ENCODE measurements at places on chromosomes 16 and 17.

- DNase-seq, result no peak
Measured at GRCh38 chr17:78822552-78822951, 18.1 kb downstream of the USP36 start.

- DNase-seq, result no peak
Measured at GRCh38 chr17:68383443-68384321, 73.6 kb downstream of the WIPI1 start.

DNA sequence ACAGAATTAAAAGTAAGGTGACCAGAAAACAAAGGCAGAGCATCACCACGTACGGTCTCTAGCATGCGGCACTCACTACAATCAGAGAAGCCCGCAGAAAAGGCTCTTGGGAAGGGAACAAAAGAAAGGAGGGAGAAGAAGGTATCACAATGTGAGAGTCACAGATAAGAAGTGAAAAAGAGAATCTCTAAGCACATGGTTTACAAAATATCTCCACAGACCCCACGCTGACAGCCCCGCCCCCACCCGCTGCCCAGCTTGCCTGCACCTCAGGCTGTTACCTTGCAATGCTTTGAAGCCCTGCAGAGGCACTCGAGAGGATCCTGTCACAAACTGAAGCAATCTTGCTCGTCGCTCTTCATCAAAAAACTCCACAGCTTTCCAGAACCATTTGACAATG is 40.5 kb downstream of the CEP95 start:
- no peak for DNase-seq

- DNase-seq, result no peak
Measured at GRCh38 chr16:64150193-64150592, 971.7 kb downstream of the CDH11 start.

DNA sequence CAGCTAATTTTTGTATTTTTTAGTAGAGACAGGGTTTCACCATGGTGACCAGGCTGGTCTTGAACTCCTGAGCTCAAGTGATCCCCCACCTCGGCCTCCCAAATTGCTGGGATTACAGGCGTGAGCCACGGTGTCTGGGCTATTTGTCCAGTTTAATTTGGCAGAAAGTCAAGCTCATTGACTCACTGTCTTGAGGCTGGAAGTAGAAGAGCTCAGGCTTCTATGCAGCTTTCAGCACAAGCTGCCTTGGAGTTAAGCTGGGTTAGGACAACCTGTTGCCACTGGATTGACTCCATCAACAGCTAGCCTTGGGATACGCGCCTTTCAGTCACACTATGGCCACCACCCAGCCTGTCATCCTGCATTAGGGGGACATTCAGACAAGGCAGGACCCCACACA is 76.2 kb upstream of the DNAH17 start:
- DNase-seq, result no peak

DNA sequence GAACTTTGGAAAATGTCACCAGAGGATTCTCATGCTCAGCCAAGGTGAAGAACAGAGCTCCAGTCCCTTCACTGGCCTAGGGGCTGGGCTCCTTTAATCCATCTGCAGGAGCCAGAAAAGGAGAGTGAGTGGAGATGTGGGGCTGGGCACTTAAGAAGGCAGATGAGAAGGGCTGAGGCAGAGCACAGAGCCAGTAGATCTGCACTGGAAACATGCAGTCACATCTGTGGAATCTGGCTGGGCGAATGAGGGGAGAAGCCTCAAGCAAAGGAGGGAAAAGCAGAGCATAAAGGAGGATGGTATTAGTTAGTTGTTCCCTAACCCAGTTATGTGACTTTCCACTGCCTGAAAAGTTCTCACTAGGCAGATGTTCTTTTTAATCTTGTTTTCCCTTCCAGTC is 50.4 kb upstream of the BCAR1 start:
- no peak for DNase-seq

- no peak for DNase-seq
Measured at GRCh38 chr17:43994272-43995149, 9.9 kb upstream of the NAGS start.

DNA sequence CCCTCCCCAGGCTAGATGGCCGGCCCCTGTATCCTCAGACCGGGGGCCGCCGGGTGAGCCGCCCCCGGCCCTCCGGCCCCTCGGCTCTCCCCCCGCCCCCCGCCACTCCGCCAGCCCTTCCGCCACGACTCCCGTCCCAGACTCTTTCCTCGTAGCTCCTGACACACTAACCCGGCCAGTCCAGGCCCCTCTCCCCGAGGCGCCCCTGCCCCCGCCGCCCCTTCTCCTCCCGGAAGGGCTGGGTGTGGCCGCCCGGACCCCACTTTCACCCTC is 5.6 kb upstream of the TLCD2 start:
- DNase-seq, result no peak

DNA sequence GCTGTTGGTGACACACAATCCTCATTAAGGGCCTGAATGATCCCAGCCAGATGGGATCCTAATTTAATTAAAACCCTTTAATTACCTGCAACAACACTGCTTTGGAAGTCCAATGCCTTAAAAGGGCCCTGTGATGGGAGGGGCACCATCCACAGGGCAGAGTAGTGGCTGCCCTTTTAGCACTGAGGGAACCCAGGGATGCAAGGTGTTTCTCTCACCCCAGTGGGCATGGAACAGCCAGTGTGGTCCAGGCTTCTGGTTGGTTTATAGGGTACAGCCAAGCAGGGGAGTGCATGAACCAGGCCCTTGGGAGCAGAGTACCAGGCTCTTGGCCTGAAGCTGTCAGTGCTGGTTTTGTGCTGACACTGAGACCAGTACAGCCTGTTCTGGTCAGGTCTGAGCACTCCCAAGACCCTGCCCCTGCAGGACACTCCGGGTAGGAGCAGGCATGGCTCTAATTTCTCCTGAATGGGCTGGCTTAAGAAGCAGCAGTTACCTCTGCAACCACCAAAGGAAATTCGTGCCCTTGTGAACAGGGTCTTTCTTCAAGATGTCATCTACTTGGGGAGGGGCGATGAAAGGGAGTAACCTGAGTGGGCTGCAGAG is 9.9 kb downstream of the NXPH3 start:
- DNase-seq, result no peak

DNA sequence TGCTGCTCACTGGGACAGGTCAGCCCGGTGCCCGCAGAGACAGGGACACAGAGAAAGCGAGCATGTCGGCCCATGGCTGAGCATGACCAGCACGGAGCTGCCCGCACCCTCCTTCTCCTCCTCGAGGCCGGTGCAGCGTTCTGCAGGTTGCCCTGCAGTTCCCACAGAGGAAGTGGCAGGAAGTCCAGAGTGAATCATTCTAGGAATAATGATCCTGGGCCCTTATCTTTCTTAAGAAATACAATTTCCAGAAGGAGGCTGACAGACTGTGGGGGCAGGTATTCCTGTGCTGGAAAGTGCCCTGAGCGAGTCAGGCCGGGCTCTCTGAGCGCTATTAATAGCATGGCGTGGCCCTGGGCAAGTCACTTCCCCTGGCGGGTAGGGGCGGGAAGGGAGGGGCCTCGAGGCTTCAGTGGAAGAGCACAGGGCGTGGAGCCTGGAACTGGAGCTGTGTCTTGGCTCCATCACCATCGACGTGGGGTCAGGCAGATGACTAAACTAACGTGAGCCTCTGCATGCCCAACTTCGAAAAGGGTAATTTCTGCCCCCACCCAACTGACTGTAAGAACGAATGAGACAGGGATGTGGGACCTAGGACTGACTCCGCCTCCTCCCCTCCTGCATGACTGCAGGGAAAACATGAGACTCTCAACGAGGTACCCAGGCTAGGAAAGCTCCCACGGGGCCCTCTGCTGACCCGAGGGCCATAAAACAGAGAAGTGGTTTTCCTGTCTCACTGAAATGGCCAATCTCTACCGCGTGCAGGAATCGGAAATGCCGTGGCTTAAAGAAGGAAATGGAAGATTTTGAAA is 9.8 kb downstream of the TMEM204 start:
- no peak for DNase-seq

DNA sequence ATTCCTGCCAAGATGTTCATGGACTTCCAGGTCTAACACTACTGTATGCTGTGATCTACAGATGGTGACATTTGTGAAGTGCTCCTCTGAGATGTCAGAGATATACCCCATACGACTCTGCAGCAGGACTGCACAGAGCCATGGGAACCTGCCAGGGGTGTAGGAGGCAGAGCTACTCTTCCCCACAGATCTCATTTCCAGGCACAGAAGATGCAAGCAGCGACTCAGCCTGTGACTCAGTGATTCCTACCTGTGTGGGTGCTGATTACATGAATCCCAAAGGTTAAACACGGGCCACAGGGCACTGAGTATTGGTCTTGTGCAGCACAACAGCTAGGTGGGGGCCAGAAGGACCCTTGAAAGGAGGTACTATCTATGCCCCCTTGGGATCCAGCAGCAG is 137.0 kb upstream of the SOX9 start:
- no peak for DNase-seq

GRCh38 chr16:534135-534534 is 6.6 kb downstream of the CAPN15 start:
- no peak for DNase-seq

GRCh38 chr17:1251866-1252608 is 18.2 kb upstream of the BHLHA9 start:
- DNase-seq, result peak; percentile 88

DNA sequence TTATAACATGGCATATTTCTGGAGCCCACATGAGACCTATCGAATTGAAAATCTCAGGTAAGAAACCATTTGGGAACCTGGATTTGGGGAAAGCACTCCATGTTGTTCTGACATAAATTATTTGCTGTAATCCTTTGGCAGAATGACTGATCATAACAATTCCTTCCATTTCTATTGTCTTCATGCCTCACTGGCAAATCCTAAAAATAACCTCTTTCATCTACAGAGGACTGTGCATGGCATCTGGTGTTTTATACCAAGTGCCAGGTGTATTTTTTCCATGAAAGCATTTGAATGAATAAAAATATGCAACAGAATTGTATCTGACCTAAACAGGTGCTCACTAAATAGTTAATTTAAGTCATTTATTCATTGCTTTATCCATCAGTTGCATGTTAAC is 33.7 kb upstream of the COQ7 start:
- no peak for DNase-seq

GRCh38 chr16:50156590-50156989 is 3.5 kb downstream of the TENT4B start:
- DNase-seq, result no peak

DNA sequence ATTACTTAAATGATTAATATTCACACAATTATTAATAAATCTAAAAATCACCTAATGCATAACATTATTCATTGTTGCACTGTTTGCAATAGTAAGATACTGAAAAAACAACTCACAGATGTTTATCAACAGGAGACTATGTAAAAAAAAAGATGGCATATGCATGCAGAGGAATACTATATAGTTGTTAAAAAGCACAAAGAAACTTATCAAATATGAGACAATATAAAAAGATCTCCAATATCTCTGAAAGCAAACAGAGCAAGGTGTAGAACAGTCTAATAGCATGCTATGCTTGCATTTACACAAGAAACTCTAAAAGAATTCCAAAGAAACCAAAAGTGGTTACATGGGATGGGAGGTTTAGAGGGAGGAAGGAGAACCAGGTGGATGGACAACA is 3.7 kb downstream of the RNF157 start:
- no peak for DNase-seq

GRCh38 chr16:69894676-69895075 is 56.5 kb upstream of the CLEC18A start:
- no peak for DNase-seq

DNA sequence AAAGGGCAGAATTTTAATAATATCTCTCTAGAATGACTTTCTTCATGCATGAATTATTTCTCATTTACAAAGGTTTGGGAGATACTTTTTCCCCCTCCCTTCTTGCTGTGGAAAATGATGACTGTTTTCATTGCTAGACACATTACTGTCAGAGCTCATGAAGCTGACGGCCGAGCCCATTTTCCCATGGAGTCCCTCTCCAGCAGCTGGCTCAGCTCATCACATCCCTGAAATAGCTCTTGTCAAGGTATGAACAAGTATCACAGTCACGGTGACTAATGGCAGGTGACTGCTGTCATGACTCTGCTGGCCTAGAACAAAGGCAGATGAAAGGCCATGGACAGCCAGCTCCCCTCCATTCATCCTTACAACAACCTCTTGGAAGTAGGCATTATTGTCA is 208.1 kb downstream of the ABCC12 start:
- DNase-seq, result no peak

DNA sequence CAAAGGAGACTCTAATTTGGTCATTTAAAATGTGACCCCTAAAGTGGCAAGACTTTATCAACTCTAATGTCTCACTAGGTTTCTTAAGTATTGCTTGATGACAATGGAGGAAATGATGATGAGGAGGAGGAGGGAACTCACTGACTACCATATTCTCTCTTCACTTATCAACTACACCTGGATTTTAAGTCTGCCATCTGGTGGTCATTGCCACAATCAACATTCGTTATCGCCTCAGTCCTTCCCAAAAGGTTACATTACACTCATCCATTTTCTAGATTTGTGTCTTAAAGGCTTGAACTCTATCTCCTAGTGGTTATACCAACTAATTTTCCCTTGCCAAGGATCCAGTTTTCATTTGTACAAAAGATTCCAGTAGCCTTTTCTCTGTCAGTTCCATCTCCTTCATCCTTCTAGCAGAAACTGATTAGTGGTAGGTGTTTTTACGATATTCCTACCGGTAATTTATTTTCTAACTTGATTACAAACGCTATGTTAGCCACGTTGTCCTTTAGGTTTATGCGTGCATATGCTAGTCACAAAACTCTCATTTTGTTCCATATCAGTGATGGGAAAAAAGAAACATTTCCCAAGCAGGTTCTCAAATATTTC is 114.6 kb upstream of the NOG start:
- DNase-seq, result no peak

DNA sequence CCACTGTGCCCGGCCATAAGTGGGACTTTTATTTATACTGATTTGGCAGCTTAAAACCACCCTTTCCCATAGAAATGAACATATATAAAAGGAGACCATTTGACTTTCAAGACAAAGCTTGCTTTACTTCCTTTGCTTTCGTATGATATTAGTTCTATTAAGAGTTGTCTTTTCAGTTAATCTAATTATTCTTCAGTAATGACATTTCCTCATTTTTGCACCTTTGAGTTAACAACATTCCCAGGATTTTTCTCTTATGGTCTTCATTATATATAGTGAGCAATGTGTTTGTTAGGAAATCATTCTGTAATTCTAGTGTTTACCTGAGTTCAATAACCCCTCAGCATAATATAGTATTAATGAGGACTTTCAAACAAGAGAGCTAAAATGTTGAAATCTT is 173.8 kb downstream of the MAP2K6 start:
- no peak for DNase-seq

DNA sequence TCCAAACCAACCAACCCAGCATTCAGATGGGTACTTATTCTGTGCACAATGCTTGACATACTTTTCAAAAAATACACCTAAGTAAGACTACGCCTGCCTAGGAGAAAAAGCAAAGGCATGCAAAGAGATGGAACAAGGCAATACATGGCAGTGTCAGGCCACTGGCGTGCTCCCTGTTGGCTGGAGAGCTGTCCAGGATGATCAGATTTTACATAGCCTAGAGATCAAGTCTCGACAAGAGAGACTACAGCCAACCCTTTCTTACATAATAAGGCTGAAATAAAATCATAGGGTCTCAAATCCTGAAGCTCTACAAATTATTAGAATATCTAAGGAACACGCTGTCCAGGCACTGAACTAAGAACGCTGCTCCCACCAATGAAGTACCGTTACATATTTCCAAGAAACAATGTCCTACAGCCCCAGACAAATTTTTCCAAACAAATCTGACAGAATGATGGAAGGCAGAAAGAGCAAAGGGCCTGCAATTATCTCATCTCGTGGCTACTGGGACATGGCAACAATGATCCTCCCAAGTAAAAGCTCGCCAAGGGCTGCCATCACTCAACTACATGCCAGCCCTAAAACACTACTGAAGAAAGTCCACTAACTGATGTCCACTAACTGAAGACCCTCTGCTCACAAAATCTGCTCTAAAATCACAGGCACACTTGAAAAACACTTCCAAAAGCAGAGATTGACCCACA is 5.1 kb downstream of the RPS15A start:
- no peak for DNase-seq

- DNase-seq, result no peak
Measured at GRCh38 chr16:9706217-9706836, 475.9 kb downstream of the GRIN2A start.
